KG1 (cell line): ENCODE measurements at places on chromosomes 1 and 21.

DNA sequence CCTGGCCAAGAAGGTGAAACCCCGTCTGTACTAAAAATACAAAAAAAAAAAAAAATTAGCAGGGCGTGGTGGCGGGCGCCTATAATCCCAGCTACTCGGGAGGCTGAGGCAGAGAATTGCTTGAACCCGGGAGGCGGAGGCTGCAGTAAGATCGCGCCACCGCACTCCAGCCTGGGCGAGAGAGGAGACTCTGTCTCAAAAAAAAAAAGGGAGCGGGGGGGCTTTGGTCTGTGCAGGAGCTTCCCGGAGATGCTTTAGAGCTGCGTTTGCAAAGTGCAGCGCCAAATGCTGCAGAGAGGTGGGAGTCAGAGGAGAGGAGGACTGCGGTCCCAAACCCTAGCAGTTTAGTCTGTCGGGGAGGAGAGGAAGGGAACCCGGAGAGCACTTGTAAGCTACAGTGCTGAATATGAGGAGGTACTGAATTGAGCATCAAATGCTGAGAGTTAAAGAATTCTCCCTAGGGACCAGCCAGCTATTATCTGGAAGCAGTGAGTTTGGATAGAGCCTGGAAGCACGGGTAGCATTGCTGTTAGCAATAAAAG is 569 bp downstream of the FALEC start:
- DNase-seq: no peak

DNA sequence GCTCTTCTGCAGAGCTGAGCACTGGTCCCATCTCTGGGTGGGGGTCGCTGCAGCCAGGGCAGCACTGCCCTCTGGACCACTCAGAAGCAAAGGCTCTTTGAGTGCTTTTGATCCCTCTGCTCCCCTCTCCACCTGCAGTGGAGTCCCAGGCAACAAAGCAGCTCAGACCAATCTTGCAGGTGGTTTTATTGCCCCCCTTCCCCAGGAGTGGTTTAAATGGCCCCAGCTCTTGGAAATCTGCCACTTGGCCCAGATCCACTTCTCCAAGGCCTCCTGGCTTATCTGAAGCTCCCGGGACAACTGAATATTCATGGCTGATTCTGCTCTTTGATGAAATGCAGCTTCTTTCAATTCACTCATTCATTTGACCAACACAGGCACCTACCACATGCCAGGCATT is 2.7 kb downstream of the STUM start:
- DNase-seq: no peak

DNA sequence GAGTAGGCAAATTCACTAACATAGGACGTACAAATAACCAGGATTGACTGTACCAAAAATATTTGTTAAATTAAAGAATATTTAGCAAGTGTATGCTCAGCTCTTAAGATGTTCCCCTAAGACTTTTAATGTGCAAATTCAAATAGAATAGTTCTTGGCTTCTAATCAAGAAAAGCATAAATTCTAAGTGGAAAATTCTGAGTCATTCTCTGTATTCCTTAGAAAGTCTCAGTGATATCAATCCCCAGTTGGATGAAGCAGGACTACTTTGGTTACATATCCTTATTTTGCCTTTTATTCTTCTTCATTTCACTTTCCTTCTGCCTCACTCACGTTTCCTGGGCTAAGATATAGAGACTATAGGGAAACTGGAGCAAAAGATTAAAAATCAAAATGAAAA is 130.2 kb downstream of the IFI44 start:
- no peak for DNase-seq

GRCh38 chr1:88221411-88221810 is 462.7 kb upstream of the PKN2 start:
- no peak for DNase-seq

DNA sequence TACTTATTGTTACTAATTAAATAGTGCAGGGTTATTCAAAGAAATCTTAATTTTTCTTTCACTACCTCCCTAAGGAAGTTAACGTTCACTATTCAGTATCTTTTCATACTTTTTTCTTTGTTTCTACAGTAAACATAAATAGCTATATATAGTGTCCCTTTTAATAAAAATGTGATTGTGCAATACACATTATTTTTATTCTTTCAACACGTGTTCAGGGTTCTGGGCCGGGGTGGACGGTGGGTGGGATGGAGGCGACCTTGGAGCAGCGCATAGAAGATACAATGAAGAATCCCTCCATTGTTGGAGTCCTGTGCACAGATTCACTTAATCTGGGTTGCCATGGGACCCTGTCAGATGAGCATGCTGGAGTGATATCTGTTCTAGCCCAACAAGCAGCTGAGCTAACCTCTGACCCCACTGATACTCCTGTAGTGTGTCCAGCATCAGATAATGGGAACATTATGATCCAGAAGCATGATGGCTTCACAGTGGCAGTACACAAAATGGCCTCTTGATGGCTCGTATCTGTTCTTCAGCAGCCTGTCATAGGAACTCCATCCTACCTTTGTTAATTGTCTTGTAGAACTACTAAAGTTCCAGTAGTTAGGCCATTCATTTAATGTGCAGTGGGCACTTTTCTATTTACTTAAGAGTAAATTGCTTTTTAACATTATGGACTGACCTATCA is 155.9 kb upstream of the L1TD1 start:
- DNase-seq: no peak

DNA sequence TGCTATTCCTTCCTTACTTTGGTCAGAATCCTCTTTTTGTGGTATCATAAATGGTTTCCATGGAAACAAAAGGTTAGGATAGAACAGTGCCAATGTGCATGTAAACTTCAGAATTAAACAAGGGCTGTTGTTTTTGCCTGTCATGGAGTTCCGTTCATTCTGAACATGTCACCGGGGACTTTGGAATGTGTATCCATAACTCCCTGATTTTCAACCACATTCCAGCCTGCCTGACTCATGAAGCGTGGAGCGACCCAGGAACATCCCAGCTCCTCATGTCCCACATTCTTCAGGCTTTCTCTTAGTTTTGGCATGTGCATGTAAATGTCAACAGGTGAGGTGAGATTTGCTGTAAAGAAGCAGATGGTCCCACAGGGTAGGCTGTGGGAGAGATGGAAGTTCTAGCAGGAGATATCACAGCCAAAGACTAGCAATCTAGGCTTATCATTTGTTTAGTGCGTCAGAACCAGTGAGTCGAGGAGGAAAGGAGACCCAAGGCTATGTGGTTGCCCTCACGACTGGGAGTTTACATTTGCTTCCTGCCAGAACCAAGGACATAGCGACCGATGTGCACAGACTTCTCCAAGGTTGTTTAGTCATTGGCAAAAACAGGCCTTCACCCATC is 23.0 kb upstream of the DNAJC11 start:
- DNase-seq: no peak

DNA sequence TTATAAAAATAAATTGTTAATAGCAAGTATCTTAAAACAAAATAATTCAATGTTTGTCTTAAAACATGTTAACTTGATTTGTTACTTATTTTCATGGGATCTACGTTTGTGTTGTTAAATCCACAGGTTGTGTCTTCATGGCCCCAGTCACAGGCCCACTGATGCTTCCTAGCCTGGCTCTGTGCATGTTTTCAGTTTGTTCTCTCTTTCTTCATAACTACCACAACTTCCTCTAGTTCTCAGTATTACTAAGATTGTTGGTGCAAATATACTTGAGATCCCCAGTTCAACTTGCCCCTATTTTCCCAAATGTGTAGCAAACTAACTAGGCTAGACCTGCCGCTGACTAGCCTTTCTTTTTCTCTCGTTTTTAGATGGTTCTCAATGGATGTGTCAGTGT is 250.5 kb downstream of the NRIP1 start:
- no peak for DNase-seq

GRCh38 chr21:32463889-32464300 is 51.4 kb downstream of the EVA1C start:
- no peak for DNase-seq

DNA sequence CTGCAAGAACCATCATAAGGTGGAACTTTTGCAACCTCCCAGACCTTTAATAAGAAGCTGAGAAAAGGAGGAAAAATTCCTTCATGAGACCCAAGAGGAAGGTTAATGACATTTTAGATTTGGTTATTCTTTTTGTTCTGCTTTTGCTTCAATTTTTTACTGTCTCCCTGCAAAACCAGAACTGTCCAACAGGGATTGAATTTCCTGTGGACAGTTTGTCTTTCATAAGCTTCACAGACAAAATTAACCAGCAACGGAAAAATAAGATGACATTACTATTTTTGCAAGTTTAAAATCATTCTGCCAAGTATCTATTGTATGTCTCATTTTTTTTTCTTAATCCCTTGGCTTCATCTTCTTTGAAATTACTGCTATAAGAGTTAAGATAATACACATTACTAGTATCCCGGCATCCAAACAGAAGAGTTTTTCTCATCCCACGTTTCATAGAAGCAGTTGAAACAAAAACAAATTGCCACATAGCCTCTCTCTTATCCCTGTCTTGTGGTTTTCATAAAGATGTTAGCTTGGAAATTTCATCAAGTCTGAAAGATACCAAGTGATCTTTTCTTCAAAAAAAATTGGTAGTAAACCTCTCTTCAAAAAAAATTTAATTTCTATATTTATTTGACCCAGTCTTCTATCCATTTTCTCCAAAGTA is 465.3 kb upstream of the PTBP2 start:
- no peak for DNase-seq

GRCh38 chr1:10507111-10507879 is 32.5 kb downstream of the PEX14 start:
- DNase-seq: peak; percentile 27

DNA sequence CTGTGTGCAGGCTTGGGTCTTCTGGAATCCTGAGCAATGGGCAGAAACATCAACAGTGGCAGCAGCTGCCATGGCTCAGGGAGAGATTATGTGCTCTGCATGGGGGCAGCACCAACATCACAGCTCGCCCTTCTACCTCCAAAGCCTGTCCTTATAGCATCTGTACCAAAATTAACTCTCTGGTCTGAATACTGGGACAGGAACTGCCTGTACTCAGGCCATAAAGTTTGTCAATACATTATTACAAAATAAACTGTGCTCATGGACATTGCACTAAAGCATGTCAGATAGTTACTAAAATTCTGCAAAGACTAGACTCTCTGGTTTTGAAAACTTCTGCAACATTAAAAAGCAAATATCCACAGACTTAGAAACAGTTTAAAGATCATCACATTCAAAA is 91.6 kb downstream of the ZC3H11B start:
- no peak for DNase-seq
